ENCODE measurements at places on chromosomes 1 and 21. TPM values are rescaled to one million over a fixed set of nuclear protein-coding genes. Genes with fewer than 3 reads are reported as not detected.

The OR2T11 gene
- total RNA-seq: not detected

GRCh38 chr1:47207803-47208373 is 18.1 kb upstream of the PDZK1IP1 start:
- DNase-seq: peak; percentile 28

DNA sequence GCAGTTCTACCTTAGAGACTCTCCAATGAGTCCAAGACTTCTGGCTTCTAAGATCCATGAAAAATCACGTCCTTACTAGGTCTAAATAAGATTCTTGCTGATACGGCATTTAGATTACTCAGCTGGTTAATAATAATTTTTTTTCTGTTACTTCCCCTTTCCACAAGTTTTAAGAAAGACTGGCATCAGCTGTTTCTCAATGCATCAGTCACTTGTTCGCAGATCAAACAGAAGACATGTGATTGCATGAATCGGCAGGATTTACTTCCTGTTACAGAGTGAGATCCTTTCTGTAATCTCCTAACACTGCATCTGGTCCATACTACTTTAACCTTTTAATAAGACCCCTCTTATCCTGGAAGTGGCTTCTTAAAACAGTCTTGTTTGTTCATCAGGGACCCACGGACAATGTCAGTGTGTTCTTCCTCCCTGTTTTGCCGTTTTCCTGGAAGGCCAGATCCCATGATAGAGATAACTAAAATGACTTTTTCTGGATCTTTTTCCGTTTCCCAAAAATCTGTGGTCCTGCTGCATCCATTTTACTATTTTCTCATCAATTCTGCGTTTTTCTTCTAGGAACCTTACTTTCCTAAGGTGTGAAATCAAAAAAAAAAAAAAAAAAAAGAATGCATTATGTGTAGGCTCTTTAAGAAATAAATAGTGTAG is 6.1 kb downstream of the NPL start:
- DNase-seq: no peak

- peak; percentile 98 for DNase-seq
Measured at GRCh38 chr1:65174585-65174984, 26.6 kb downstream of the AK4 start.
